NCI-H1092 treated with DMSO at 0.1 percent for 48 hours (cell line): ENCODE measurements at places on chromosomes 5 and 9.

DNA sequence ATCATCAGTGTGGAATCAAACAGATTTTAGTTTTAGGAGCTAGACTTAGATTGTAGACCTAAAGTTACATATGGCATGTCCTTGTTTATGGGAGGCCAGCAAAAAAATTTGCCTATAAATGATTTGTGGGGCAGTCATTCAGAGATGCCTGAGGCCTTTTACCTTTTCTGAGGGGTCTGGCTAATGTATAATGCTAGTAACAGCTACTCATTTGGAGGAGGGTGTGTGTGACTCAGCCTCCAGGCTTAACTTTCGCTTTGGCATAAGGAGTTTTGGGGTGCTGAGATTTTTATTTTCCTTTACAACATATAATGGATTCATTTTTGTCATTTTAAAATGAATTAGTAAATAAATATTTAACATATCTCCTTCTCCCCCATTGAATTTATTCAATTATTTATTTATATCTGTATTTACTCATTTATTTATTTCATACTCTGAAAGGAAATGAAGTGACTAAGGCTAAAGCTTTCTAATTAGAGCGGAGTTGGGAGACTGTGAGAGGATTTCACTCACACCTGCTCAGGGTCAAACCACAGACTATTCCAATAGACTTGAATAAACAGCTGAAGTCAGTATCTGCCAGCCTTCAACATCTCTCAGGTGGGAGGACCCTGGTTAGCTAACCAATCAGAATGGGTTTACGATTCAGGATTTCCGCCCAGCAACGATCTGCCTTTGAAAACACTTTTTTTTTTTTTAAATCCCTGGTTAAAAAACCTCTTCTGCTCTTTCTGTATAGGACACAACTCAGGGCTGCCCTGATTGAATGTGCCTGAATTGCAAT, 487.5 kb upstream of the SGCD start:
- no peak for DNase-seq

- no peak for DNase-seq
Observed at GRCh38 chr9:88873635-88874034, 117.6 kb upstream of the S1PR3 start.

DNA sequence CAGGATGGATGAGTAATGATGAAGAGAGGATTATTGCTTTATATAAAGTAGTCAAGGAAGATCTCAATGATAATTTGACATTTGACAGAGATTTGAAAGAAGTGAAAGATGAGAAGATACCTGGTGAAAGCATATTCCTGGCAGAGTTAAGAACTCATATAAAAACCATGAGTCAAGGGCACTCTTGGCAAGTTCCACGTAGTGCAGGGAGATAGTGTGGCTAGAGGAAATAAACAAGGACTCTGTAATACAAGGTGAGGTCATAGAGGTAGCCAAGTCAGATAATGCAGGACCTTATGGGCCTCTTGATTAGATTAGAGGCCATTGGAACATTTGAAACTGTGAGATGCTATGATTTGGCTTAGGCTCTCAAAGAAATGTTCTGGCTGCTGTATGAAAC, 72.3 kb downstream of the HCN1 start:
- no peak for DNase-seq

- no peak for DNase-seq
Observed at GRCh38 chr5:655406-655805, 37.7 kb downstream of the TPPP start.

DNA sequence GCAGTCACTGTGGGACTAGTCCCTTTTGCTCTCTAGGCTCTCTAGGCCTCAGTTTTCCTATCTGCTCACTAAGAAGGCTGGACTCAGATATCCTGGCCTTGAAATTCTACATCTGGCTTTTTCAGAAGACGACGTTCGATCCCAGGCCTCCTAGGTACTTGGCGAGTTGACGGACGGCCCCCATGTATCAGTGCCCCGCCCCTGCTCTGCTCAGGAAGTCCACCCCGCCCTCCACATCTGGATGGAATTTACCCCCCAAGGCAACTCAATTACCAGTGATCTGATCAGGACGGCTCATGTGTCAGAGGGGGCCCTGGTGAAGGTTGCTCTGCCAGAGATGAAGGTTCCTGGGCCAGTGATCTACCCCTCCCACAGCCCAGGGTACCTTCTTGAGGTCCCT, 44.1 kb upstream of the SYNPO start:
- DNase-seq, result no peak

DNA sequence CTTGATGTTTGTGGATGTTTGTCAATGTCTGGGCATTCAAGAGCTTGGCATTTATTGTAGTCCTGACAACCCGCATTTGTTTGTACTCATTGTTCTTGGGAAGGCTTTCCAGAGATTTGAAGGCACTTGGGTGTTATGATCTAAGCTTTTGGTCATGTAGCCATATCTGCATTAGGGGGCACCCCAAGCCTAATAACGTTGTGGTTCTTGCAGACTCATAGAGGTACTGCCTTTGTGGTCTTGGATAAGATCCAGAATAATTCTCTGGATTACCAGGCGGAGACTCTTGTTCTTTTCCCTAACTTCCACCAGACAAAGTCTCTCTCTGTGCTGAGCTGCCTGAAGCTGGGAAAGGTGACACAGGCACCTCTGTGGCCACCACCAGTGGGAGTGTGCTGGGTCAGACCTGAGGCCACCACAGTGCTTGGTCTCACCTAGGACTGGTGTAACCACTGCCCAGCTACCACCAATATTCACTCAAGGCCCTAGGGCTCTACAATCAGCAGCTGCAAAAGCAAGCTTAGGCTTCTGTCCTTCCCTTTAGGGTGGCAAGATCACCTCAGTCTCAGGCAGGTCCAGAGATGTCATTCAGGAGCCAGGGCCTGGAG, 144.4 kb upstream of the TAS2R1 start:
- no peak for DNase-seq

GRCh38 chr5:80059354-80059980, 24.3 kb downstream of the THBS4 start:
- DNase-seq, result no peak

DNA sequence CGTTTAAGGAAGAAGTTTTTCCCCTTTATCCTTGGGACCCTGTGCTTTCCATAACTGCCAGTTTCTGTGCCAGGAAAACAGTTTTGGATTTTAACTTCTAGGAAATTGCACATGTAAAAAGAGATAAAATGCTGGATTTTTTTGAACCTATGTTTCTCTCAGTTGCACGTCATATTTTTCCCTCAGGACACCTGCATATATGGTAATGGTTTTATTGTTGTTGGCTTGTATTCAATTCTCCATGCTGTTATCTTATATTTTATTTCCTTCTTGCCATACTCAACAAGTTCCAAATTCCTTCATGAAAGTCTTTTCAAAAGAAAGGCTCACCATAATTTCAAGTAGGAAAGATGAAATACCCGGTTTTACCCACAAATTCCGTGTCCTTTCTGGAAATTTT, 7.9 kb upstream of the ADAMTSL1 start:
- DNase-seq, result no peak

DNA sequence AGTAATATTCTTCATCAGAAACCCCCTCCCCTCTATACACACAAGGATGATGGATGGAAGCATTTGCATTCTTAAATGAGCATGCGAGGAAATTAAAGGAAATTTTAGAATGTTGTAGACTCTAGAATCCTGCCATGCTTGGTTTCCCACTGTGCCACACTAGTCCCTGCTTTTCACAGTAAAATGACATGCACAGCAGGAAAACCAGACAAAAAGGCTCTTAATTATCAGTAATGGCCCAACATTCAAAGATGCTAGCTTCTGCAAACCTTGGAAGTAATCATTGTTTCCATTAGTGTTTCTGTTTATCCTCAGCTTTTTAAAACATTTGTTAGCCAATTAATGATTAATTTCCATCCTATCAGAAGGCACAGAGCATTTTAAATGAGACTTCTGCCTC, 255.8 kb downstream of the SLCO4C1 start:
- DNase-seq, result no peak

- DNase-seq, result peak; percentile 17
Observed at GRCh38 chr5:135251093-135251492, 147.9 kb downstream of the MACROH2A1 start.

DNA sequence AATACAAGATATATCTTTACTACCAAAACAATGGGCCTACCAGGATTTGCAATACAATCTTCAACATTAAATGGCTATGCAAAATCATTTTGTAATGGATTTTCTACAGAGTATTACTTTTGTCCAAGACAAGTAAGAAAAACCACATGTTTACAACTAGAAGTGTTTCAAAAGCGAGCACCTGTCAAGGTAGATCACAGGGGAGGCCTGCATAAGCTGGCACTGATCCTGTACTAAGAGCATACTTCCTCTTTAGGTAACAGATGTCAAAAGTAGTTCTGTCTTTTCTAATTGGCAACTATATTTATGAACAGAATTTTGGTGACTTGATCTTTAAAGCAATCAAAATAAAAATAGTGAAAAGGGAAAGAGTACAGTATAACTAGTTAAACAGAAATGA, 249.0 kb downstream of the MLLT3 start:
- no peak for DNase-seq

GRCh38 chr9:74122661-74123060, 374.5 kb upstream of the RORB start:
- no peak for DNase-seq

DNA sequence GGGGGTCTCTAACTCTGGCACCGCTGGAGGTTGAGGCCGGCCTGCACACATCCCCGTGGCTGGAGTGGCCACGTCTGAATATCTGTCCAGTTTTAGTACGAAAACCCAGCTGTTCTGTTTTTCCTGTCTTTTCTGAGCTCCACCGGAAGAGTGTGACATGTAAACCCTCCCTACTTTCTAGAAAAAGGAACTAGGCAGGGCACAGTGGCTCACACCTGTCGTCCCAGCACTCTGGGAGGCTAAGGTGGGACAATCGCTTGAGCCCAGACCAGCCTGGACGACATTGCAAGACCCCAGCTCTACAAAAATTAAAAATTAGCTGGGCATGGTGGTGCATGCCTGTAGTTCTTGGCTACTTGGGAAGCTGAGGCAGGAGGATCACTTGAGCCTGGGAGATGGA, 8.2 kb upstream of the PHYKPL start:
- no peak for DNase-seq
